NCI-H146 (cell line): ENCODE measurements at places on chromosomes 7 and 10.

- no peak for DNase-seq
These were observed 117.3 kb downstream of the BMPER start for GRCh38 chr7:34022626-34023025.

- no peak for DNase-seq
These were observed 33.2 kb downstream of the ABCC2 start for GRCh38 chr10:99815621-99816020.

GRCh38 chr10:8009031-8009430 lies 45.5 kb upstream of the GATA3 start:
- DNase-seq, result no peak

DNA sequence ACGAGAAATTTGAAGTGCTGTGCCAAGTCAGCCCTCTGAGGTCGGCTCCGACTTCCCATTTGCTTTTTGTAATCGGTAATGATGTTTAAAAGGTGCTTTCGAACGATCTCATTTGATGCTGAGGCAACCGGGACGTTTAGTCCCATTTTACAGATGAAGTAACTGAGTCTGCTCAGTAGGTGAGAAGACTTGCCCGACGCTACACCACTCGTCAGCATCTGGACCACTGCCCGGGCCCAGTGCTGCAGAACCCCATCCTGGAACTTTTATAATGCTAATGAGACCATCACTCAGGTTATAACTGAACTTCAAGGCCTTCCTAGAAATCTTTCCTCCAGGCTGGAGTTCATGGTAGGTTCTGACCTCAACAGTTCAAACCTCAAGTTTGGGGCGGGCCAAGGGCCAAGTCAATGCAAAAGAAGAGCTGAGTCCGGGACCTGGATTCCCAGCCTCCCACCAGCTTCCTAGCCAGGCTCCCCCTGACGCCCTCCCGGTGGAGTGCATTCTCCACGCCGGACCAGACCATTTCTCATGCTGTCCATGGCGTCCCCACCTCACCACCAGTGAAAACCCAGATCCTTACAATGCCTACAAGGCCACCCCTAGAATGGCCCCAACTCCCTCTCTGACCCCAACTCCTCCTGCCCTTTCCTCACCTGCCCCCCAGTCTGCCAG lies 699 bp upstream of the PDLIM1 start:
- no peak for DNase-seq

- peak; percentile 81 for DNase-seq
These were observed 14.6 kb upstream of the FKBP9 start for GRCh38 chr7:32942415-32943251.

- DNase-seq, result no peak
These were observed 10.8 kb downstream of the NKX6-2 start for GRCh38 chr10:132774902-132775863.

DNA sequence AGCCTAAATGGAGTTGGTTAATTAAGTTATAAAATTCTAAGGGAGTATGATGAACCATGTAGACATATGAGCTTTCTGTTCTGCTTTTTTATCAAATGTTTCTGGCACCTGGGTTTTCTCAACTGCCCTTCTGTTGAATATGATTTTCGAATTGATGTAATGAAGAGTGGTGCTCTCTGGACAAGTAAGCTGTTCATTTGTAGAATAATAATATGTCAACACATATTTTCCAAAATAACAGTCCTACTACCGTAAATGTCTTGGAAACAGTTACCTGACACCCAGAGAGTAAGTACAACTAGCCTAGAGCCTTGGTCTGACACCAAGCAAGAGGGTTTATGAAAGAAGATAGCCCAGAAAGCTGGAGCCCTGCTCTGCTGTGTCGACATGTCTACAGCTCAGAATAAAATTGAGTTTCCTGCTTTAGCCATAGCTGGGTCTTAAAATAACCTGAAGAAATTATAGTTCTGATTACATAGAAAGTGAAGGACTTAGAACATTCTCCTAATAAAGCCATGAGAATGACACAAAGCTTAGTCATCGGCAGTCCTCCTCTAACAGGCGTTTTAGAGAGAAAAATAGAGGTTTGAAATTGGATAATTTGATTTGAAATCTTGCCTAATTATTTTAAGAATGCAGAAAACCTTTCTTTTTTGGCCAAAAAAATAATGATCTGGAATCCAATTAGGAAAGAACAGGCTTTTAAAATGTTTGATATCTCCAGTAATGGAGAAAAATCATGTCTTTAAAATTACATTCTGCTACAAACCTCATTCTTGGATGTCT lies 25.1 kb downstream of the HDAC9 start:
- no peak for DNase-seq

DNA sequence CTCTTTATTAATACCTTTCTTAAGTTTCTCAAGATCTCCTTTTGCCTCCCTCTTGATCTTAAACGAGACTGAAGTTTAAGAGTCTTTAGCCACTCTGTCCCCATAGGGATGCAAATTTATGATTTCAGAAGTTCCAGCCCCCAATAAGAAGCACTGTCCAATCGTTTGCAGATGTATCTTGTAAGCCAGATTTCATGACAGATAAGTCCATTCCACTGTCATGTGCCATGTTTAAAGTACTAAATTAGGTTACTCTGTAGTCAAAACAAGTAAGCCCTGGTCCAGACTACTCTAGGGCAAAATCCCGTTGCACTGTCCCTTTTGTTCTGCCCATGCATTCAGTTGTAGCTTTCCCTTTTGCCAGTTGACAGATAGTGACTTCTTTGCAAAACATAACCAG lies 157.2 kb upstream of the KAT6B start:
- no peak for DNase-seq

- no peak for DNase-seq
These were observed 279.7 kb upstream of the PLPP4 start for GRCh38 chr10:120177330-120177729.

DNA sequence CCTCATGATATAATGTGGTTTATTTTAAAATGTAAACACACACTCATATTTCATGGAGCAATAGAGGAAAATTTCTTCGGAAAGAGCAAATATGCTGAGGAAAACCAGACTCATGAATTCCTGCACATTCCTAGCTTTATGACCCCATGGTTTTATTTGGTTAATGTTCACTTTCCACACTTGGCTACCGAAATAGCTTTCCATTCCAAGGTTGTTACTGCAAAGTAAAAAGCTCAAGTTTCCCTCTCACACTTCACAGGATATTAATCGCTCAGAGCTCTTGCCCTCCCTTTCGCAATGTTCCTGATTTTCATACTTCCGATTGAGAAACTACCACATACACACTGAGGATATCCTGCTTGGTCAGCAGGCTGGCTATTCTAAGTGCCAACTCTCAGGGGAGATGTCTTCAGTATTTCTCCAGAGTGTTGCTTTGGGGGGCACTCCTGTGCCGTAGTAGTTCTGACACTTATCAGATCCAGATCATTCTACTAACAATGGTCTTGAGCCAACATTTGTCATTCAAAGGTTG lies 77.5 kb upstream of the STEAP1B start:
- no peak for DNase-seq

DNA sequence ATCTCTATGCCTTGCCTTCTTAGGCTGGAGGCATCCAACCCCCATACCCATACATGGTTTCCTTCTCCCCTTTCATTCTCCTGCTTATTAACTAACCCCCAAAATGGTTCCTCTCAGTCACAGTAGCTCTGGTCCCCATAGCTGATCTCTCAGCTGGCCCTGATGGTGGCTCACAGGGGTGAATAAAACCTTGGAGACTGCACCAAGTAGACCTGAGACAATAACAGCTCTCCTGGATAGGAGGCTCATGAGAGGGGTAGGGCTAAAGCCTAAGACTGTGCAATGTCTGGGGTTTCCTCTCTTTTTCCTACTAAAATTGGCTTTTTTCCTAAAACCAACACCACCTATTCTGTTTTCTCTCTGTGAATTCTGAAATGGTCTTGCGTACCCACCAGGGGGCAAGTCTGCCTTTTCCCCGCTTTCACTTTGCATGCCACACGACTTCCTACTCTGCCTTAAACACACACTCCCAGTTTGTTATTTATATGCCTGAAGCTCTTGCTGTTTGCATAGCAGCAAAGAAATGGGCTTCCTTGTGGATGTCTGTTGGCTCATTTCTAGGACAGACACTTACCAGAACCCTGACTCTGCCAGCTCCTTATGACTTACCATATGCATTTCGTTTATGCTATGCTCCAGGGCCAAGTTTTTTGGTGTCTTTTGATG lies 18.4 kb upstream of the PON1 start:
- DNase-seq, result peak; percentile 4

GRCh38 chr7:141013345-141013715 lies 1.4 kb downstream of the MRPS33 start:
- DNase-seq, result no peak

DNA sequence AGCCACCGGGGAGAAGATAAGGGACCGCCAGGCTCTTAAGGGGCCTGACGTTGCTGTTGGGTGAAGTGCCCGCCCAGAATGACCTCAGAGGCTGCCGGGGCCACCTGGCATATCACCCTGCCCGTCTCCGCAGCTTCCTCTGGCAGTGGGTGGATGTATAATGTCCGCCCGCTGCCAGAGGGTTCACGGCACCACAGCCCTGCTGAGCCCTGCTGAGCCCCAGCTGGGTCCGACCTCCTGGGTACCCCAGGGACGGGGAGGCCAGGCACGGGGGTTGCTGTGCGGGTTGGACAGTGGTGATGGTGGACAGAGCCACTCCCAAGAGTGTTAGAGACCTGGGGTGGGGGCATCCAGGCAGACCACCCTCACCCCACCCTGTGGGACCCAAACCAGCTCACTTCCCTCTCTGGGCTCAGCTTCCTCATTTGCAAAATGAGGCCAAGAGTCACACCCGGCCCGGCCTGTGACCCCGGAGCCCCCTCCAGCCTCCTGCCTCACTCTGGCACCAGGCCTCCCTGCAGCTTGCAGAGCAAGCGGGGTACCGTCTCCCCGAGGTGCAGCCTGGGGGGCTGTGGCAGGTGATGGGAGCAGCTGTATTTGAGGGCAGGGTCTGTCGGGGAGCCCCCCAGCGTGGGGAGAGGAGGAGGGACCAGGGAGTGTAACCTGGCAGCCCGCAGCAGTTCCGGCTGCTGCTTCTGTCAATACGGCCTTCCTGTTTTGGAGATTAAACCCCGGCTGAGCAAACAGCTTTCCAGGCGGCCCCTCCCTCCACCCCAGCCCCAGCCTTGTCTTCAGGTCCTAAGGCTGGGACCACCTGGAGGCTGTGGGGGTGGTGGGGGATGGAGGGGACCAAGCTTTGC lies 8.4 kb upstream of the LFNG start:
- peak; percentile 88 for DNase-seq

DNA sequence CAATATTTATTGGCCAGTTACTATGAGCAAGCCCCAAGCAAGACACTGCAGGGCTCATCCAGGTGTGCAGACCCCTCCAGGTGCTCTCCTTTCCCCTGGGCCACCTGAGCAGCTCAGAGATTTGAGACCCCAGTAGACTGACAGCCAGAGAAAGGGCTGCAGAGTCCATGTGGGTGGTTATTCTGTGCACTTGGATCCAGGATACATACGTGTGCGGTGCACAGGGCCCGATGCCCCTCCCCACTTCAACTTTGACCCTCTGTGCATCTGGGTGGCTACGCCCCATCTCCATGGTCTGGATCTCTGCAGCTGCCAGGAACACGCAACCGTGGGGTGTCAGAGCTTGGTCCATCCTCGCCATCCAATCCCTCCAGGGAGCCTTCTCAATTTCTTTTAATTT lies 72.9 kb downstream of the MKI67 start:
- no peak for DNase-seq

- DNase-seq, result no peak
These were observed 792.9 kb upstream of the GHITM start for GRCh38 chr10:83346266-83346910.

DNA sequence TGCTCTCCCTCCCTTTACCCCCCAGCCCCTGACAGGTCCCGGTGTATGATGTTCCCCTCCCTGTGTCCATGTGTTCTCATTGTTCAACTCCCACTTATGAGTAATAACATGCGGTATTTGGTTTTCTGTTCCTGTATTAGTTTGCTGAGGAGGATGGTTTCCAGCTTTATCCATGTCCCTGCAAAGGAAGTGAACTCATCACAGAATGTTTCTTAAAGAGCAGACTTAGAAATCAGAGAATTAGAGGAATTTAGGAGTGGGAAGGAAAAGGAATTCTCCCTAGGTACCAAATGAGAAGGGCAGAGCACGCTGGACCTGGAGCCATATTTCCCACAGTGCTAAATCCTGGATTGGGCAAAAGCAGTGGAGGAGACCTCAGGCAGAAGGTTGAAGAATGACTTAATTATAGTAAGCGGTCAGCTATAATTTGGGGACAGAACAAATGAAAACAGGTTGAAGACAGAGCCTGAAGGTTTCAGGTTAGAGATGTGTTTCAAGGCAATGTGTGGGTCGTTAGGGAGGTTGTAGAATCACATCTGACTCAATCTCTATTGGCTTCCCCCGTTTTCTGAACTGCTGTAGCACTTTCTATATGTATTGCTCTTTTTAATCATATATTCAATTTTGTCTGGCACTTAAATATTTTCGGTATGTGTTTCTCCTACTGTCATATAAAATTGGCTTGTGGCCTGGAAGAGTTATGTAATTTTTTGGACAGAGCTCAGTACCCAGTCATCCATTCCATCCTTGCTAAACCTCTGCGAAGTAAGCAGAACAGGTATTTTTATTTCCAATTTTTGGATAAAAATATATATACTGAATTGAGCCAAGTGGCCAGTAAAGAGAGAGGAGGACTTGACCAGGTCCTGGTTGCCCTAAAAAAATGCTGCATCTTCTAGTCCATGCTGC lies 210.5 kb upstream of the KLF6 start:
- DNase-seq, result no peak

- no peak for DNase-seq
These were observed 354.5 kb downstream of the FGFR2 start for GRCh38 chr10:121243609-121244241.

DNA sequence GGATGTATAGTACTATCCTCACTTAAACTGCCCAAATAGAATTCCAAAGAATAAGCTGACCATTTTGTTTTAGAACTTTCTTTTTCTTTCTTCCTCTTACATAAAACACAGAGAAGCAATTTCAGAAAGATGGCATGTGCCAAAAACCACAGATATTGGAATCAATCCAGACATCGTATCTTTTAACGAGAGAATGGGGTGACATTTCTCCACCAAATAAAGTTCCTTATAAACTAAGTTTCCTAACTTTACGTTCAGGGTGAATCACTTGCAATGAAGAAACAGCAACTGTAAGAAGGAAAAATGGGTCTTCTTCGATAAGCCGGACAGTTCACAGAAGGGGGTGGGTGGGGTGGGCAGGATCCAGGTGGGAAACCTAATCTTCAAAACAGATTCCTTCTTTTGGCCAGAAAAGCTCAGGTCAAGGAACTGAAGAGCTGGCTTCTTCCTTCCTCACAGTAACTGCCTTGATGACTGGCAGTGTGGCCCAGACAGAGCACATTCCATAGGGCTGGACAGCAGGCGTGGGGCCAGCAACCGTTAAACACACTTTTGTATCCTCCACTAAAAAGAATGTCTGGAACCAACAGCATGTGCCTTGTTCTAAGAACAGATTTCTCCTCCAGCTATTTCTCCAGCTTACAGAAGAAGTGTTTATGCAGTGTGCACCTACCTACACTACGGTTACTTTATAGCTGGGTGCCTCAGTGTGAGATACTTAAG lies 31.5 kb downstream of the CREB3L2 start:
- DNase-seq, result no peak

DNA sequence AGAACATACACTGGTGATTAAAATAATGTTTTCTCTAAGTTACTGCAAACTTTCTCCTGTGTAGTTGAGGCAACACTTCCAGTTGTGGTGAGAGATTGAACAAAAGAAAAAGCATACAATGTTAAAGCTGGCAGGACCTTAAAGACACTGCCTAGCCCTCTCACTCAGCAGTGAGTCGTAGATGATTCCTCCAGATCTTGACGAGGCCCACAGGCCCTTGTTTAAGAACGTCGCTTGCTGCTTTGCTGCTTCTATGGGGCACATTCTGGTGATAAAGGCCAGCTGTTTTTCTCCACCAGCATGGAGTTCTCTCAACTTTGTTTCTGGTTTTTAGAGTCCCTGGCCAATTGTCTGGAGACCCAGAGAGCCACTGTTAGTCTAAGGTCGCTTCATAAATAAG lies 2.8 kb upstream of the DENND11 start:
- no peak for DNase-seq

- no peak for DNase-seq
These were observed 148.8 kb upstream of the VWC2 start for GRCh38 chr7:49624611-49625010.
